M059J (cell line): ENCODE measurements at places on chromosomes 4 and X. TPM values are rescaled to one million over a fixed set of nuclear protein-coding genes. Genes with fewer than 3 reads are reported as not detected.

Gene MFAP3L
- total RNA-seq = 0.10 and 0.12 TPM in 2 replicates

Gene IL21
- total RNA-seq = not detected in 2 replicates

Gene PNMA6F
- not detected in 2 replicates for total RNA-seq

Gene DNAAF6
- 0.10 TPM in 1 of 2 replicates, not detected in the other for total RNA-seq

Gene F8A3
- total RNA-seq = 6.4 and 21.0 TPM in 2 replicates
